ENCODE measurements at places on chromosomes 6 and 20.

DNA sequence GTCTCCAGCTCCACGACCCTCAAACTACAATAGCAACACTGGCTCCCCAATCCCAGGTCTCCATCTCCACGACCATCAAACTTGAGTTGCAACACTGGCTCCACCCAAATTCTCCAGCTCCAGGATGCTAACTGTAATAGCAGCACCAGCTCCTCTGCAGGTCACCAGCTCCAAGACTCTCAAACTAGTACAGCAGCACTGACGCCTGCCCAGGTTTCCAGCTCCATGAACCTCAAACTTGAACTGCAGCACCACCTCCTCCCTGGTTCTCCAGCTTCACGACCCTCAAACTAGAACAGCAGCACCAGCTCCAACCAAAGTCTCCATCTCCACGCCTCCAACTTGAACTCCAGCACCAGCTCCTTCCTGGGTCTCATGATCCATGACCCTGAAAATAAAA lies 353.8 kb downstream of the PREX1 start:
- no peak for DNase-seq

DNA sequence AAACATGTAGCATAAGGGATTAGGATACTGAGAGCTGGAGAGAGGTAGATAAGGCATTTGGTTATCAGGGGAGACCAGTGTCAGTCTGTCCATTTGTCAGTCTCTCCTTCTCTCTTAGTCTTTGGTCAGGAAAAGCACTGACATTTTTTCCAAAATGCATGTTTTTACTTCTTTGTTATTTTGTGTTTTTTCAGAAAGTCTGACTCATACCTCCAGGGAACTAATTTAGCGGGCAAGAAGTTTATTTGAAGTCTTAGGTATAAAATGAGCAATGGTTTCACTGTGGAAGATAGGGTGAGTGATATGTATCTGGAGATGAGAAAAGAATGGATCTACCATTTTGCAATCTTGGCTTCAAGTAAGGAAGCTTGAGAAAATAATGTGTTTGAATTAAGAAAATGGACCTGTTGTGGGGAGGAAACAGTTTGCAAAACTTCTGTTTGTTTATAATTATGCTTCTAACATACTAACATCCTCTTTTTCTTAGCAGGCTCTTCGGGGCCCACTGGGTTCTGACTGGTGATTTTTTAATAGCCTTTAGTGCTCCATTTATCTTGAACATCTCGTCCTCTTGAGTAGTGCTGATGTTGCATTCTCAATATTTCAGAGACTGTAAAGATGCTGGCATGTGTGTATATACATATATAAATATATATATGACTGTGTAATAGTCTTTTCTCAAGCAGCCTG lies 66.9 kb upstream of the FABP7 start:
- DNase-seq: no peak

- no peak for DNase-seq
These were observed 159.9 kb downstream of the BCAS1 start for GRCh38 chr20:53910351-53911002.

DNA sequence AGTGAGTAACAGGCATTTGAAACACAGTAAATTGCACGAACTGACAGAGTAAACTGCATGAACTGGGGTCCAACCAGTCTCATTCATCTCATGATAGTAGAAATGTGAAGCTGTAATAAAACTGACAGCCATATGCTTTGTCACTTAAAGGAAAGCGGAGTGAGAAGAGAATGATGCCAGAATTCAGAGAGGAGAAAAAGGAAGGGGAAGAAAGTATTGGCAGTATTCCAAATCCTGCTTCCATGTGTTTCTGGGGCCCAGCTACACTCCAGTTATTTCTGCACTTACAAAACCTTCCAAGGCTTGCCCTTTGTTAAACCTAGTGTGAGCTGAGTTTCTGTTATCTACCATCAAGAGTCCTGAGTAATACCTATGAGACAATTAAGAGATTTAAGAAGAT lies 17.2 kb downstream of the SNX14 start:
- no peak for DNase-seq

GRCh38 chr20:36399969-36400545 lies 93.9 kb downstream of the DLGAP4 start:
- no peak for DNase-seq

- no peak for DNase-seq
These were observed 14.7 kb upstream of the PXDC1 start for GRCh38 chr6:3766214-3766613.

DNA sequence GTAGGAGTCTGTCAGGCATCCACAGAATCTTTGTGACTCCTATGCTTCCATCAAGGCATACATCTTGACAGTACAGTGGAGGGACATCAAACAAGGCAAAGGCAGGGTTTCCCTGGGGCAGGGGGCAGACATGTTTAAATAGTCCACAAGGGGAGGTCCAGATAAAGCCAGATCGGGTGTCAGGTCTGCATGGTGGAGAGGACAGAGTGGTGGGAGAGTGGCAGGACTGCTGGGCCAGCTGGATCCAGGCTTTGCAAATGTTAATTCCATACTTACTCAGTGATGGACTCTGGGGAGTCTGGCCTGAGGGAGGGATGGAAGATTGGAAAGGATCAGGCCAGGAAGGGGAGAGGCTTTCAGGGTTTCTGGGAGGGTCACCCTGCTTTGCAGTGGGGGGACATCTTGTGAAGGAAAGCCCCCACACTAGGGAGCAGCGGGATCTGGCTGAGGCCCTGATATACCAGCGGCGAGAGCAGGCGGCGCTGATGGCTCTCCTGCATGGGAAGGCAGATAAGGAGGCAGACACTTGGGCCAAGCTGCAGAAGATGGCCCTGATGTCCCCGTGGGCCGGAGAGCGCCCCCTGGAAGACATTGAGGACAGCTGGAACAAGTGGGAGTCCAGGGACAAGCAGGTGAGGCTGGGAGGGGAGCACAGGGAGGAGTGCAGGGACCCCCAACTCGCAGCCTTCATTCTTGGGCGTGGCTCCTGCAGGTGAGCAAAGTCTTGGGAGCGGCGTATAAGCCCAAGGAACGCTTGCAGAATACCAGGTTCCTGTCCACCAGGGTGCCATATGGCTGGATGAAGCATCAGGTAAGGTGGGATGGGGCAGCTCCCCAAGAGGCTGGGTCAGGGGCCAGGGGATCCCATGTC lies 44.6 kb downstream of the SUN5 start:
- no peak for DNase-seq

DNA sequence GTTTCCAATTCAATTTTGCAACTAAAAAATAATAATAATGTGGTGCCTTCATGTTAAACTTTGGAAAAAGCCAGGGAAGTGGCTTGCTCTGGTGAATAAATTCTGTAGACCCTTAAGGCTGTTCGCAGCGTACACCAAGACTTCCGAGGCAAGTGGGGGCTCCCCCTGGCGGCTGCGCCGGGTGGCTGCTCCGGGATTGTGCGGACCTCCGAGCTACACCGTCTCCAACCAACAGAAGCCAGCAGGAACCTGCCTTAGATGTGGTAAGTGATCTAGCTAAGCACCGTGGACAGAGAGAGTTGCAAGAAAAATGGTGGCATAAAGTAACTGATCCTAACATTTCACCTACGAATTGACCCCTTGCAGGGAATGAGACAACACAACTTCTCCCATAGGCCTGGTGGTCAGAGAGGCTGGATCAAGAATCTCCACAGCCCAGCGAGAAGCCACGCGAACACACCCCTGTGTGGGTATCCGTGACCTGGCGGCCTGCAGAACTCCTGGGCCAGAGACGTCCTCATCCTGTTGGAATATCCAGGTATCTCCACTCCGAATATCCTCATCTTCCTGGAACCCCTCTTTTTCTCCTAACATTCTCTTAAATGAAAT lies 69.6 kb downstream of the TBXT start:
- peak; percentile 75 for DNase-seq

GRCh38 chr6:15131651-15132061 lies 114.2 kb upstream of the JARID2 start:
- no peak for DNase-seq

- DNase-seq: no peak
These were observed 149.7 kb downstream of the MTHFD1L start for GRCh38 chr6:151015101-151015700.

- DNase-seq: no peak
These were observed 173.9 kb upstream of the TFAP2D start for GRCh38 chr6:50539447-50539846.

DNA sequence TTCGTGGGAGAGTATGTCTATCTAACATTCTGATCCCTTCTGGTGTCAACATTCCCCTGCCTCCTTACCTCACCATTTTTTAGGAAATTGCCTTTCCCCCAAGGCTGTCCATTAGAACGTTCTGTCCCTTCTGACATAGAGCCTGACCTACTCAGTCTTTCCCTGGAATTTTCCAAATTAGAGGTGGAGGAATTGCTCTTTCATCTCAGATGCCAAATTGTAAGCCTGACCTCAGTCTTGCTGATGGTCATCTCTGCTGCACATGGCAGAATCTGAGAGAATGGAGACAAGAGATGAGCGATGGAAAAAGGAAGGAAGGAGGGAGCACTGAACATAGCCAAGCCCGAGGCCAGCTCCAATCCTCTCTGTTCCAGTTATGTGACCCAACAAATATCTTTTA lies 5.4 kb upstream of the GCM1 start:
- DNase-seq: no peak

DNA sequence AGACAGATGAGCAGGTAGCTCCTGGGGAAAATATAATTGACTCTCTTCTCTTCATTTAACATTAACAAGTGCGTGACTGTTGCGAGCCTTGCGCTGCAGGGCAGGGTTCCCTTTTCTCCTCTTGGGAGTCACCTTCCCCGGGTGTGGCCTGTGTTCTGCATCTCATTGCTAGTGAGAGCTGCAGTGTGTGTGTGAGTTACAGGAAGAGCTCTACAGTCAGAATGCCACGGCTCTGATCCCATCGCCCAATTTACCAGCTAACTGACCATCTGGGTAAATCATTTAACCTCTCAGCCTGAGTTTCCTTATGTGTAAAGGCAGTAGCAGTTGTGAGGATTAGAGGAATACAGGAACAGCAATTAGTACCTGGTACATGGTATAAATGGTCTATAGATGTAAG lies 106.8 kb upstream of the NUP153 start:
- no peak for DNase-seq

DNA sequence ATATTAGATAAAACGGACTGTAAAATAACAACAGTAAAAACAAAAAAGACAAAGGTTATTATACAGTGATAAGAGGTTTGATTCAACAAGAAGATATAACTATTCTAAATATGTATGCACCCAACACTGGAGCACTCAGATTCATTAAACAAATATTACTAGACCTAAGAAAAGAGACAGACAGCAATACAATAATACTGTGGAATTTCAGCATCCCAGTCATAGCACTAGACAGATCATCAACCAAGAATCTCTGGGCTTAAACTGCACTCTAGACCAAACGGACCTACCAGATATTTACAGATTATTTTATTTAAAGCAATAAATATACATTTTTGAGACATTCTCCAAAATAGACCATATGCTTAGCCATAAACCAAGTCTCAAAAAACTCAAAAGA lies 263.8 kb downstream of the C6orf118 start:
- DNase-seq: no peak

- no peak for DNase-seq
These were observed 55.2 kb upstream of the MAFB start for GRCh38 chr20:40744072-40744817.

DNA sequence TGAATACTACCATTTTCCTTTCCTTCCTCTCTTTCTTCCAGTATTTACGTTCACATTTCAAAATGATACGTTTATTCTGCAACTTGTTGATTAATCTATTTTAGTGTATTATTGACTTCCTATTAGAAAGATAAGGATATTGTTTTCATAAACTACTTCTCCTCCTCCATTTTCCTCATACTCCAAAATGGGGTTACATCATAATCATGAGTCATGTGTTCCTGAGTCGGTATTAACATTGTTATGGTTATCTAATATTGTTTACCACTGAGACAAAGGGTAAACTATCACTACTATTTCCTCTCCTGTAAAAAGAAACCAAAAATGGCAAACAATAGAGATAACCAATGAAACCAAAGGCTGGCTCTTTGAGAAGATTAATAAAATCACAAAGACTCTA lies 126.5 kb upstream of the CDYL start:
- DNase-seq: no peak

GRCh38 chr6:6556738-6557503 lies 31.6 kb upstream of the LY86 start:
- peak; percentile 73 for DNase-seq

GRCh38 chr6:71468841-71469700 lies 180.5 kb downstream of the OGFRL1 start:
- DNase-seq: no peak

DNA sequence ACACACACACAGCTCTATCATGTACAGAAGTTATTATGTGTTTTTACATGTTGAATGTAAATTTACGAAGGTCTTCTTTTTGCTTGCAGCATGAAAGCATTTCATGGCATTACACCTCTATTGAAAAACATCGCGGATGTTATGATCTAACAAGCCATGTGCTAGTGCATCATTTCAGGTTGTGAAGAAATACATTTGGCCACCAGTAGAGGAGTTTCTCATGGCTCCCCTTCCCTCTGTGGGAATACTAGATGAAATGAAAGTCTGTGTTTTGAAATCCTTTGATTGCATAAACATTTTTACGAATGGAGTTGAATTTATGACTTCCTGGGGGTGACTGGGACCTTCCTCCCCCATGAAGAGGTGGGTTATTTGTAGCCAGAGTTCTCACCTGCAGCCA lies 17.7 kb downstream of the MAS1 start:
- DNase-seq: no peak

DNA sequence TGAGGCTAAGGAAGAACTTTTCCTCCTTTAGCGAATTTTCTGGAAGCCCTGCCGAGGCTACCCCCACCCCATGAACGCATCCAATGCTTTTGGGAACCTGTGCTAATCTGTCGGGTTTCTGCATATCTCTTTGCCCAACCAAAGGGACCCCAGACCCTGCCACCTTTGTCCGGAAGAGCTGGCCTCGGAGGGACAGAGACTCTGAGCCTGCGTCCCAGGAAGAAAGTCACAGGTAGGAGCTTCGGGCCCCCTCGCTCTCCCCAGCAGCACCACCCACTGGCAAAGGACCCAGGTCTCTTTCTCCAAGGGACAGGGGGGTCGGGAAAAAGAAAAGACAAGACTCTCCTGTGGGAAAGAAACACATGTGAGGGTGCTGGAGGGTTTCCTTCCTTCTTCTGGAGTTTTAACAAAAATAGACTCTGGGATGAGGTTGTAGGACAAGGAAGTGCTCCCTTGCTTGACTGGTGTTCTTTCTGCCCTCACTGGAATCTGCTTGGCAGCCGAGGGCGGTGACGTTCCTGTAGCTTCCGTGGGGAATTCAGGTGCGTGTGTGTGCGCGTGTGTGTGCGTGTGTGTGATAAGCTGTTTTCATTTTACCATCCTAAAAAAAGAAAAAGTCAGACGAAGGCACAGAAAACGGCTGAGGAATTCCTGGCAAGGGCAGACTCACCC lies 16.3 kb upstream of the FOXC1 start:
- DNase-seq: peak; percentile 9

- peak; percentile 96 for DNase-seq
These were observed 21.0 kb downstream of the PIGT start for GRCh38 chr20:45436732-45437485.

DNA sequence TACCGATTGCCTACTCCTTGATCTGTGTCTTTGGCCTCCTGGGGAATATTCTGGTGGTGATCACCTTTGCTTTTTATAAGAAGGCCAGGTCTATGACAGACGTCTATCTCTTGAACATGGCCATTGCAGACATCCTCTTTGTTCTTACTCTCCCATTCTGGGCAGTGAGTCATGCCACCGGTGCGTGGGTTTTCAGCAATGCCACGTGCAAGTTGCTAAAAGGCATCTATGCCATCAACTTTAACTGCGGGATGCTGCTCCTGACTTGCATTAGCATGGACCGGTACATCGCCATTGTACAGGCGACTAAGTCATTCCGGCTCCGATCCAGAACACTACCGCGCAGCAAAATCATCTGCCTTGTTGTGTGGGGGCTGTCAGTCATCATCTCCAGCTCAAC lies 13.5 kb downstream of the CCR6 start:
- peak; percentile 51 for DNase-seq
